Activated CD4-positive, alpha-beta T cell treated with anti-CD3 and anti-CD28 coated beads, Interleukin-2, Interleukin-6, amounts not matched to agents 100 ng/mL and 50 ng/mL, durations not matched to agents 16 hours and 8 hours (primary cell): ENCODE measurements at places on chromosomes 5 and 9.

DNA sequence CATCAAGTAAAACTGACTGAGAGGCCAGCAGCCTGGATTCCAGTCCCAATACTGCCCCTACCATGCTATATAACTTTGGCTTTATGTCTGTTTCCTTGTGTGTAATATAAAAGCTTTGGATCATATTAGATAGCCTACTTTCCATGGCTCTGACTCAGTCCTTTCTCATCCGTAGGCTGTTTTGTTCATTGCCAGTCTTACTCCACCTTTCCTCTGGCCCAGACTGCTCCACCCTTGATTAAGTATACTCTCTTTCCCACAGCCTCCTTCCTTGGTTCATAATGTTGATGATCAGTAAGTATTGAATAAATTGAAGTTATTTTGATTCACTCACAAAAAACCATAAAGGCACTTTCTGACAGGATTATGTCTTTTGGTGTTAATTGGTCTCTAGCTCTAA lies 1.5 kb upstream of the MRPS30 start:
- DNase-seq: no peak

- no peak for DNase-seq
These were observed 810.6 kb downstream of the TLE4 start for GRCh38 chr9:80382211-80382891.

GRCh38 chr5:172498431-172499129 lies 44.3 kb upstream of the SH3PXD2B start:
- DNase-seq: no peak

GRCh38 chr9:4678679-4679267 lies 596 bp upstream of the CDC37L1 start:
- peak; percentile 45 for DNase-seq

GRCh38 chr9:127005770-127006314 lies 91.3 kb downstream of the RALGPS1 start:
- no peak for DNase-seq

GRCh38 chr9:97807681-97808080 lies 45.3 kb upstream of the FOXE1 start:
- DNase-seq: no peak

- DNase-seq: no peak
These were observed 81.2 kb downstream of the CNTLN start for GRCh38 chr9:17216011-17216410.

DNA sequence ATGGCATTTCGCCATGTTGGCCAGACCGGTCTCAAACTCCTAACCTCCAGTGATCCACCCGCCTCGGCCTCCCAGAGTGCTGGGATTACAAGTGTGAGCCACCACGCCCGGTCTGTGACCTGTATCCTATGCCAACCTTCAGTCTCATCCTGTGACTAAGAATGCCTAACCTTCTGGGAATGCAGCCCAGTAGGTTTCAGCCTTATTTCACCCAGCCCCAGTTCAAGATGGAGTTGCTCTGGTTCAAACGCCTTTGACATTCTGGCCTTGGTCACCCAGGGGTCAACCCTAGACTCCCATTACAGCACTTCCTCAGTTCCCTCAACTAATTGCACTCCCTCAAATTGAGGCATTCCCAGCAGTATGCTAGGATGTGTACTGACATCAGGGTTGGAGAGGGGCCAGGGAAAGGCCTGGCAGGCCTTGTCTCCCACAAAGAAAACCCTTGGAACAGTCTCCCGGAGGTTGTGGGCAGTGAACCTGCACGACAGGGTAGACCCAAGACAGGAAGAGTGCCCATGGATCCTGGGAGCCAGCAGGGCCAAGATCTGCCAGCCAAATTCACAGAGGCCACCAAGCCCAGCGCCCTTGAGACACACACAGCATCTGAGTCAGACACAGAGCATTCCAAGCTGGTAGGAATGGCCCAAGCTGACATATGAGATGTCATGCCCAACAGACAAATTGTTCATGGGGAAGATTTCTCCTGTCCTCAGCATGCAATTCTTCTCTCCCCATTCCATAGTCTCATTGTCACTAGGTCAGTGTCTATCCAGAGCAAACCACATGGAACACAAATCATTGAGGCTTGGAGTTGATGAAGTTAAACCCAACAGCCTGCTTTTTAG lies 24.9 kb upstream of the SMU1 start:
- DNase-seq: no peak

DNA sequence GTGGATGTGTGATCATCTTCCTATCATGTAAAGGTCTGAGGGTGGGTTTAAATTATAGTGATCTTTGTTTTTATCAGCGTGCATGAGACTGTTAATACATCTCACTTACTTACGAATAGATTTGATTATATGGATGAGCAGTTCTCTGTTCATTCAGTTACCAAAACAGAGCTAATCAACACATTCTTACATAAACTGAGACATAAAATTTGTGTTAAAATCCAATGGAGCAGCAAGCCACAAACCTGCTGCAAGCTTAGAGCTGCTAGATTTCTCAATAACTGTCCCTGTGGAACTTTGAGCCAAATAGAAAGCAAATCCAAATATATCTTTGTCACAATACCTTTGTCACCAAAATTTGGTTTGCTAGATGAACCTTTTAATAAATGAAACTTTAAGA lies 50.1 kb downstream of the NUDT12 start:
- no peak for DNase-seq

DNA sequence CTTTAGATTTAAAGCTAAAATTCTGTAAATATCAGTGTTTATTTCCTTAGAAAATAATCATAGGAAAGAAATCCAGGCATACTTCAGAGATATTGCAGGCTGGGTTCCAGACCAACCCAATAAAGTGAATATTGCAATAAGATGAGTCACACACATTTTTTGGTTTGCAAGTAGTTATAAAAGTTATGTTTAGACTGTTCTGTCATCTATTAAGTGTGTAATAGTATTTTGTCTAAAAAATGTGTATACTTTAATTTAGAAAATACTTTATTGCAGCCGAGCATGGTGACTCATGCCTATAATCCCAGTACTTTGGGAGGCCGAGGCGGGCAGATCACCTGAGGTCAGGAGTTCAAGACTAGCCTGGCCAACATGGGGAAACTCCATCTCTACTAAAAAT lies 6.9 kb upstream of the RIC1 start:
- no peak for DNase-seq

DNA sequence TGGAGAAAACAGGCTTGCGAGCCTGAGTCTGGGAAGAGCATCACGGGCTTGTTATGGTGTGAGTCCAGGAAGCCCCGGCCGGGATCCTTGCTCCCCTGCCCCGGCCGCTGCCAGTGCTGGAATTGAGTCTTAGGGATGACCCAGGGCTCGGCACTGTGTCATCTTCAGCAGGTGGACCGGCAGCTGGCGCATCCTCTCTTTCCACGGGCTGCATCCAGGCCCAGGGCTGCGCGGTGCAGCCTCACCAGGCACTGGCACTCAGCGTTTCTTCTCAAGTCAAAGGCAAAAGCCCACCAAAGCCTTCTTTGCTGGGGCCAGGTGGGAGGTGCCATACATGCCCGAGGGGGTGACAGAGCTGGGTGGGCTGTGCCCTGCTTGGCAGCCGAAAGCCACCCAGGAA lies 46.6 kb downstream of the COL5A1 start:
- no peak for DNase-seq

GRCh38 chr5:62137628-62138027 lies 168.4 kb upstream of the KIF2A start:
- no peak for DNase-seq

- DNase-seq: no peak
These were observed 41.0 kb upstream of the HCN1 start for GRCh38 chr5:45737153-45737552.

DNA sequence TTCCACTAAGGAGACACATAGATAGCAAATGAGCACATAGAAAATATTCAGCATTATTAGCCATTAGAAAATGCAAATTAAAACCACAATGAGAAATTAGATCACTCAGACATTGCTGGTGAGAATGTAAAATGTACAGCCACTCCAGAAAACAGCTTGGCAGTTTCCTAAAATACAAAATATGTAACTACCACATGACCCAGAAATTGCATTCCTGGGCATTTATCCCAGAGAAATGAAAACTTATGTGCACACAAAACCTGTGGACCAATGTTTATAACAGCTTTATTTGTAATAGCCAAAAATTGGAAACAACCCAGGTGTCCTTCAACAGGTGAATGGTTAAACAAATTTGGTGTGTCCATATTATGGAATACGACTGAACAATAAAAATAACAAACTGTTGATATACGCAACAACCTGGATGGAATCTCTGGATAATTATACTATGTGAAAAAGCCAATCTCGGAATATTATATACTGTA lies 34.8 kb upstream of the SHC3 start:
- DNase-seq: no peak

GRCh38 chr5:11981986-11982385 lies 77.7 kb upstream of the CTNND2 start:
- no peak for DNase-seq

DNA sequence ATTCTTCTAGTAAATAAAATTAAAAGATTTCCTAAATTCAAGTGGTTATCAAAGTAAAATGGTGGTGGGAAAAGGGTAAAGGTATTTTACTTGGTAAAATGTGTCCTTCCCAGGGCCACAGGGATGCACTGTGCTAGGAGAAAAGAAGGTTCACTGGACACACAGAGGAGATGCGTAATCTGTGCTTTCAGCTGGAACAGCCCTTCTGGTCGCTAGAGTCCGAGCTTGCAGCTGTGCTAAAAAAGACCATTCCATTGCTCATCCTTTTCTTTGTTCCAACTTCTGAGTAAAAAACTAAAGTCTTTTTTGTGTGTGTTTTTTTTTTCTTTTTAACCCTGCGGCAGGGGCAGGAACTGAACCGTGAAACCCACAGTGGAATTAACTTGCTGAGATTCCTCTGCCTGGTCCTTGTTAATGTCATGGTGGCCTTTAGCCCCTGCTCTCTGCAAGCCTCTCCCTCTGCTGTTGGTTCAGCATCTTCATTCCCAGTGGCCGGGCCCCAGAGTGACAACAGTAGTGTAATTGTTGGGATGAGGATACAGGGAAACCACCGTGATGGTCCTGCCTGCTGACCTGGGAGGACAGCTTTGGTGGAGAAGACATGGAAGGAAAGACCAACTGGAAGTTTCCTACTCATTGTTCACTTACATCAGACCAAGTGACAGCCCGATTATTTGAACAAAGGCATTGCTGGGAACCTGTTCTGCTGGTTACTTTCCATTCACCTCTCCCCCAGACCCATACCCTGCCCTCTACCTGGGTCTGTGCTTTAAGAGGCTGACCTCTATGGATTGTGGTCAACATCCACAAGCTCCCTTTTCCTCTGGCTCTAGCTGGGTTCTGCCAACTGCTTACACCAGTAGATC lies 31.9 kb upstream of the FSTL4 start:
- no peak for DNase-seq

- DNase-seq: no peak
These were observed 555.3 kb upstream of the DAB2 start for GRCh38 chr5:39980056-39980455.

- peak; percentile 74 for DNase-seq
These were observed 70.7 kb upstream of the GNE start for GRCh38 chr9:36328798-36329411.

DNA sequence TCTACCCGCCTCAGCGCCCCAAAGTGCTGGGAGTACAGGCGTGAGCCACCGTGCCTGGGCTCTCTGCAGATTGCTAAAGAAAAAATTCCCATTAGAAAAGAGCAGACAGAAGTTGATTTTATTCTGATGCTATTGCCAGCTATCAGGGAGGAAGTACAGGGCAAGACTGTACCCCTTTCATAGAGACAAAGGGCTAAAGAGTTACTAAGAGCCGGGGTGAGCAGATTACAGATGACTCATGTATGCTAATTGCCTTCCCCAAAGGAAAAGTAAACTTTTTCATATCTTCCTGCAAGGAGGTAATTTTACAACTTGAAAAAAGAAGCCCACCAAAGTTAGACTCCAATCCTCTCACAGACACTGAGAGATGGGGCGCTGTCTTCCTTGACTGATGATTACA lies 42.3 kb upstream of the MCTP1 start:
- no peak for DNase-seq

GRCh38 chr5:143251946-143252345 lies 151.5 kb downstream of the NR3C1 start:
- no peak for DNase-seq

- no peak for DNase-seq
These were observed 74.1 kb downstream of the PSAT1 start for GRCh38 chr9:78370991-78371390.

DNA sequence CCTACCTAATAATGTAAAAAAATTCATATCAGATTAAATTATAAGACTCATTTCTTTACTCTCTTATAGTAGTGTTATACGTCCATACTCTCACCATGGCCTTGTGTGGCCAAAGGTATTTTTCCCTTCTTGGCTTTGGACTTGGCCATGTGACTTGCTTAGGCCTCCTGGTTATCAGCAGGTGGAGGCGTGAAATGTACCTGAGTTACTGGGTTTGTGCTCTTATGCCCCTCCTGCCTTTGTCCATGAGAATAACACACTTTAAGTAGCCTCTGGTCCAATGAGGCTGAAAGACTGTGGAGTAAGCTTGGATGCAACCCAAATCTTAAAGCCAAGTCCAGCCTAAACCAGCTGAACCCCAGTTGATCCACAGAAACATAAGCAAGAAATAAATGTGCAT lies 68.7 kb downstream of the RETREG1 start:
- no peak for DNase-seq
